Tibial nerve (tissue), 4 donors: ENCODE measurements at places on chromosomes 11 and 22. TPM values are rescaled to one million over a fixed set of nuclear protein-coding genes. Genes with fewer than 3 reads are reported as not detected.

DNA sequence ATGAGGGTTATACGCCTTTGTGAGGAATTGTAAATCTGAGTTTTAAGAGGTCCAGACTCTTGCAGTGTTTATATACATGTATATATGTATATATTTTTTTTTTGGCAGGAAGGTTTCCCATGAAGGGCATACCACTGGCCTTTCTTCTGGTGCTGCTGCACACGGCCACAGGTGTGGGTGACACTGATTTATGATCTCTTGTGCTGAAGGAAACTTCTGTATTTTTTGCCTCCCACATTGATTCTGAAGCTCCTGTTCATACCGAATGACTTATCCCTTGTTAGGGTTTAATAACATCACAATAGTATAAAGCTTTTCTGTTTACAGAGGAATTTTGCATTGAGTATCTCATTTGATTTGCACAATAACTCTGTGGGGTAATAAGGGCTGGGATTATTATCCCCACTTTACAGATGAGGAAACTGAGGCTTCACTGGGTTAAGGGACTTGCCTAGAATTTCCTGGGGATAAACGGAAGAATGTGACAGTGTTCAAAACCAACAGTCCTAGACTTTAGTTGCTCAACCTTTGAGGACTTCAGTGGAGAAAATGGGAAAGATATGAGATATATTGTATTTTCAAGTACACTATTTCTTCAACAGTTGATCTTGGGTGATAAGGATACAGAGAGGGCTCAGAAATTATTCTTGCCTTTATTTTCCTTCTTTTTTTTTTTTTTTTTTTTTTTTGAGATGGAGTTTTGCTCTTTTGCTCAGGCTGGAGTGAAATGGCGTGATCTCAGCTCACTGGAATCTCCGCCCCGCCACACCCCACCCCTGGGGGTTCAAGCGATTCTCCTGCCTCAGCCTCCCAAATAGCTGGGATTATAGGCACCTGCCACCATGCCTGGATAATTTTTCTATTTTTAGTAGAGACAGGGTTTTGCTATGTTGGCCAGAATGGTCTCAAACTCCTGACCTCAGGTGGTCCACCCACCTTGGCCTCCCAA, 70.1 kb downstream of the MICAL2 start:
- no peak for DNase-seq

GRCh38 chr11:12066056-12066798, 44.2 kb upstream of the MICAL2 start:
- no peak for DNase-seq

GRCh38 chr11:115085461-115086210, 407.3 kb downstream of the NXPE2 start:
- DNase-seq, result no peak

- no peak for DNase-seq
Observed at GRCh38 chr22:20951932-20952380, 15.1 kb upstream of the AIFM3 start.

DNA sequence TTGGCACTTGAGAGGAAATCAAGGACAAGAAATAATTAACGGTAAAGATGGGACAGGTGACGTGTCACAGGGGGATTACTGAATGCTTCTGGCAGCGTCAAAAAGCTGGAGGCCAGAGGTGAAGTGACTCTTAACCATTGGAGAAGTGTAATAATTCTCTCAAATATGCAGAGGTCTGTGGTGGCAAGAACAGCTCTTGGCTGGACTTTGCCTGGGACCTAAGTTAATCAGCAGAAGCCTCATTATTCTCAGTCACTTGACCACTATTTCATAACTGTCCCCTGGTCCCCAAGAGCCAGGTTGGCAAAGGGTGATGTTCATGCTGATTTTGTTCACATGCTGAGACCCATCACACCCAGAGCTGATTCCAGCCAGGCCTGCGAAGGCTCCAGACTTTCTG, 72.9 kb downstream of the TIMP3 start:
- DNase-seq, result no peak

DNA sequence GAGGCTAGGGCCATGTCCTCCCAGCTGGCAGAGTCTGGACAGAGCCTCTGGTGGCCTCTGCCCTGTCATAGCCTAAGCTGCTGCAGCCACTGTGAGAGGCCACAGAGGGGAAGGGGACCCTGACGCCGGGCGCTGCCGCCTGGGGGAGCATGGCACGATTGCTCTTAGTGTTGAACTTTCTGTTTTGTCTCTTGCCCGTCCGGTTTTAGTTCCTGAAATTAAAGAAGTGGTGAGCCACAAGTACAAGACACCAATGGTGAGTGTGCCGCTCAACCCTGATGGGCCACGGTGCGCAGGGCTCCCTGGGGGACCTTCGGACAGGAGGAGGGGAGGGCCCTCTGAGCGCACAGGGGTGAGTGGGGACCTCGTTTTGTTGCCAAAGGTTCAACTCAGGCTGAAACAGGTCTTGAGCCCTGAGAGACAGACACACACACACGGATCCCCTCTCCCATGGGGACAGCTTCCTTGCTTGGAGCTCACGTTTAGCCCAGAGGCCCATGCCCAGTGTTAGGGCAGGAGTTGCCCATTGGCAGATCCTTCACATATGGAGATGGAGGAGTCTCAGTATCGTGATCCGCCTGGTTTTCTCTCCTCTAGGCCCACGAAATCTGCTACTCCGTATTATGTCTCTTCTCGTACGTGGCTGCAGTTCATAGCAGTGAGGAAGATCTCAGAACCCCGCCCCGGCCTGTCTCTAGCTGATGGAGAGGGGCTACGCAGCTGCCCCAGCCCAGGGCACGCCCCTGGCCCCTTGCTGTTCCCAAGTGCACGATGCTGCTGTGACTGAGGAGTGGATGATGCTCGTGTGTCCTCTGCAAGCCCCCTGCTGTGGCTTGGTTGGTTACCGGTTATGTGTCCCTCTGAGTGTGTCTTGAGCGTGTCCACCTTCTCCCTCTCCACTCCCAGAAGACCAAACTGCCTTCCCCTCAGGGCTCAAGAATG, 23.8 kb downstream of the MYBPC3 start:
- DNase-seq, result no peak

GRCh38 chr11:93160808-93161207, 37.0 kb downstream of the SLC36A4 start:
- no peak for DNase-seq

DNA sequence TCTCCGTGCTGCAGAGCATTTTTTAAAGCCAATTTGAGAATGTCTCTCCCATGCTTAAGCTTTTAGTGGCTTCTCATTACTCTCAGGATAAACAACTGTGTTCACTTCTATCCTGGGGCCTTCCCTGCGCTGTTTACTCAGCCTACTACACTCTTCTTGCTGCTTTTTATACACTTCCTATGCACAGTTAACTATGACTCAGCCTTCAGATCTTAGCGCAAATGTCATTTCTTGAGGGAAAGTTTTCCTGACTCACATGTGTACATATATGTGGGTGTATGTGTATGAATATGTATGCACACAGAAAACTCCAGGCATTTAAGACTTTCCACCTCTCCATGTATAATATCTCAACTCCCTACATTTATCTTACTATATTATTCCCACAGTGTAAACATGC, 9.8 kb downstream of the THAP12 start:
- no peak for DNase-seq

- DNase-seq, result no peak
Observed at GRCh38 chr11:134243913-134244312, 9.2 kb downstream of the THYN1 start.

- no peak for DNase-seq
Observed at GRCh38 chr22:29037340-29037932, 24.2 kb downstream of the C22orf31 start.

- DNase-seq, result no peak
Observed at GRCh38 chr11:134661660-134662059, 249.6 kb upstream of the B3GAT1 start.

DNA sequence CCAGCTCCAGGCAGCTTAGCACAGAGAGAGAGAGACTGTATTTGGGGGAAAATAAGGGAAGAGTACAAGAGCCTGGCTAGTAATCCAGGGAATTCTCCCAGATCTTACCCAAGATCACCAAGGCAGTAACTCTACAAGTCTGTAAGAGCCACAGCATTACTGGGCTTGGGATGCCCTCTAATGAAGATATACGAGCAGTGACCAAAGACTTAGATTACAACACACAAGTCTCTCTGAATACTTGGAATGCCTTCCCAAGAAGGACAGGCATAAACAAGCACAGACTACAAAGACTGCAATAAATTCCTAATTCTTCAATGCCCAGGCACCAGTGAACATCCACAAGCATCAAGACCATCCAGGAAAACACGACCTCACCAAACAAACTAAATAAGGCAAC, 17.7 kb downstream of the DNAJC24 start:
- DNase-seq, result no peak

GRCh38 chr22:27327981-27328721, 473.4 kb downstream of the MN1 start:
- no peak for DNase-seq

DNA sequence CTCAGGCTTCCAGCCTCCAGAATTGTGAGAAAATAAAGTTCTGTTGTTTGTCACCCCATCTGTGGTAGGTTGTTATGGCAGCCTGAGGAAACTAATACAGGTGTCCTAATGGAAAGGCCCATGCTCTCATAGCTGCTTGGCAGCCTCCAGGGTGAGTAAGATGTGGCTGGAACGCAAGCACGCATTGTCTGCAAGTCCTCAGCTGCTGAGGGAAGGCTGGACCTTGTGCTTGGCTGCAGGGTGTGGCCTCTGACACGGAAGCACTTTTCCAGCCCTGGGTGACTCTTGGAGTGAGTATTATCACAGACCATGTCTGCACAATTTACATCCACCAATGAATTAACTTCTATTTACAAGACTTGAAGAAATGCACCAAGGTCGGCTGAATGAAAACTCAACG, 44.4 kb upstream of the BARX2 start:
- no peak for DNase-seq

DNA sequence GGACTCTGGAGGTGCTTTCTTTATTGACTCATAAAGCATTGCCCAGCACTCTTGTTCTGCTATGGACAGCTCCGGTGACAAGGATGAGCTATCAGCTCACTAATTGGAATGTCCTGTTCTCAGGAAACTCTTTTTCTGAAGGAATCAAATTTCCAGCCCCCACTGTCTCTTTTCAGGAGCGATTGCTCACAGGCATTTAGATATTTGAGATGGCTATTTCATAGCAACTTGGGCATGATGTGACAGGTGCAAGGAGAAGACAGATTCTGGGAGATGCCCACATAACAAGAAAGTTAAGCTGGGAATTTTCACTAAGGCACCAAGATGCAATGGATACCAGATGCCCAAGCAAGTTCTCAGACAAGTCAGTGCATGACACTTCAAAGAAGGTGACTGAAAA, 123.4 kb upstream of the CSNK2A3 start:
- DNase-seq, result no peak

DNA sequence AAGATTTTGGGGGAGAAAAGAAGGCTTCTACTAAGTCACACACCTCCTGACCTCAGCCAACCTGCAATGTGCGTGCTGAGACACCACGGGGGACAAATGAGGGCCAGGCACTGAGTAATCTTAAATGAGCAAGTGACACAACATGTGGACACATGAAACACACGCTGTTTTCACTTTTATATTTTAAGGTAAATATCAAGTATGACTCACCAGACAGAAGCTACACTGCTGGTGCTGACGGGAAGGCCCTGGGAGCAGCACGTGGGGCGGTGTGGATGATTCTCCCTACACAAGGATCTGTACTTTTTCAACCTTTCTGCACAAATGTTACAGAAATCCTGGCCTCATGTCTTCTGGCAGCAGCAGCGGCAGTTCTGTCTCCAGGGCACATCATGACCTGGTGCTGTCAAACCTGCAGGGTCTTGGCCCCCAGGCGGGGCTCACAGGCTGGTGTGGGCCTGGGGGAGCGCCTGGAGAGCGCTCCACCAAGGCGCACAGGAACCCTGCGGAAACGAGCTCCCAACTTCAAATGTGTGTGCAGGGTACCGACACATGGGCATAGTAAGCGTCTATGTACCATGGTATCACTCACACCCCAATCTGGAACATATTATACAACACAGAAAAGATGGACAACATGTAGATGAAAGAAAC, 61.7 kb downstream of the DGCR2 start:
- no peak for DNase-seq

- DNase-seq, result no peak
Observed at GRCh38 chr22:39097098-39098020, at the start of gene APOBEC3H. APOBEC3H (plus strand) TSS chr22:39097244; CDS start chr22:39100279, 3,035 bp downstream.

GRCh38 chr11:23226331-23227077, 366.2 kb upstream of the CCDC179 start:
- no peak for DNase-seq

DNA sequence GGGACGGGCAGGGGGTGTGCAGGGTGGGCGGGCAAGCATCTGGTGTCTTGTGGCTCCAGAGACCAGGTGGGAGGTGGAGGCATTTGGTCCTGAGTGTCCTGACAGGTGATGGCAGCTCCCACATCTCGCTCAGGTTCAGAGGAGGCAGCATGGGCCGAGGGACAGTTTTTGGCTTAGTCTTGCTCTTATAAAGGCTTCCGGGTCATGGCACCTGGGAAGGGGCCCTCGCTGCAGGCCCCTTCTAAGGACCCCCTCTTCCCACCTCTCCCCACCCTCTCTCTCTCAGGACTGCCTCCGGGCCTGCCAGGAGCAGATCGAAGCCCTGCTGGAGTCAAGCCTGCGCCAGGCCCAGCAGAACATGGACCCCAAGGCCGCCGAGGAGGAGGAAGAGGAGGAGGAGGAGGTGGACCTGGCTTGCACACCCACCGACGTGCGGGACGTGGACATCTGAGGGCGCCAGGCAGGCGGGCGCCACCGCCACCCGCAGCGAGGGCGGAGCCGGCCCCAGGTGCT, 9.9 kb downstream of the CCND1 start:
- no peak for DNase-seq

- no peak for DNase-seq
Observed at GRCh38 chr22:30038219-30038618, 42.0 kb upstream of the HORMAD2 start.

- DNase-seq, result no peak
Observed at GRCh38 chr22:35544827-35545226, 4.2 kb downstream of the RASD2 start.

- no peak for DNase-seq
Observed at GRCh38 chr11:115653076-115653475, 148.9 kb upstream of the CADM1 start.

TEX12 gene
- total RNA-seq, result not detected

PTGDR2 gene
- total RNA-seq, result 0.30 TPM

CD3E gene
- total RNA-seq, result 3.6 TPM

SLC6A5 gene
- not detected for total RNA-seq

MRGPRE gene
- total RNA-seq, result not detected

APLNR gene
- 0.87 TPM for total RNA-seq

POTEH gene
- total RNA-seq, result not detected

SMIM35 gene
- total RNA-seq, result not detected

AQP11 gene
- 1.3 TPM for total RNA-seq

OR1S2 gene
- total RNA-seq, result not detected

OR4C15 gene
- total RNA-seq, result not detected

OR5D14 gene
- not detected for total RNA-seq

INPP5J gene
- total RNA-seq, result 0.20 TPM

PTPN5 gene
- total RNA-seq, result 18.4 TPM

PHF21B gene
- total RNA-seq, result not detected

YIF1A gene
- 79.7 TPM for total RNA-seq
